HS-27A (cell line): ENCODE measurements at places on chromosomes 1 and 21.

DNA sequence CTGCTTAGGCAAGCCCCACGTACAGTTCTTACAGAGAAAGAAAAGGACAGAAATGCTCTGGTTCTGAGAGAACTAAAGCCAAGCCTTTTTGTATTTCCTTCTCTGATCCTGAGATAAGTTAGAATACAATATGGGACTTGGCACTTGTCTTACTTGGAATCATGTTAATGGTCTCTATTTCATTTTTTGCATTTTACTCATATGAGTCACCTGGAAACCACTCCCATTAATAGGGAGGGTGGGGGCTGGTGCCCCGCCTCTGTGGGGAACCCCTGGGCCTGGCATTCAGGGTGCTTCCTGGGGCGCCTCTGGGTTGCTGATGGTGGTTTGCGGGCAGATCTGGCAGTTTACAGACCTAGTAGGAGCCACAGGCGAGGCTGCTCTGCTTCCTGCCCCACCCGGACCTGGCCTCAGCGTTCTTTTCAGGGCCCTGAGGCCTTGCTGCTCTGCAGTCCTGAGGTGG, 26.7 kb downstream of the TSPAN2 start:
- DNase-seq: peak; percentile 93

DNA sequence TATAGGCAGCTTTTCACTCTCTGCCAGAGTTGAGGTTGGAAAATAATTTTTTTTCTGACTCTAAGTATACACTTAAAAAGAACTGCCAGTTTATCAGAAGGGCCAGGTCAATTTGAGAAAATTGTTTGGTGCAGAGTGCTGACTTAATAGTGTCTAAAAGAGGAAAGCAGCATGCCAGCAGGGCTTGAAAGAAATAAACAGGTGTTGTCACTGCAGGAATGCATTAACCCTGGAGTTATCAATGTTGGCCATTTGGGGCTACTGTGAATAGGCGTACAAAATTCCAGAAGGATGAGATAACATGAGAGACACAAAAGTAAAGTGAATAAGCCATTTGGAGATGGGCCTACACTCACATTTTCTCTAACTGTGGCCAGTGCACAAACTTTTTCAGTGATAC, 220.6 kb upstream of the PLD5 start:
- DNase-seq: no peak

DNA sequence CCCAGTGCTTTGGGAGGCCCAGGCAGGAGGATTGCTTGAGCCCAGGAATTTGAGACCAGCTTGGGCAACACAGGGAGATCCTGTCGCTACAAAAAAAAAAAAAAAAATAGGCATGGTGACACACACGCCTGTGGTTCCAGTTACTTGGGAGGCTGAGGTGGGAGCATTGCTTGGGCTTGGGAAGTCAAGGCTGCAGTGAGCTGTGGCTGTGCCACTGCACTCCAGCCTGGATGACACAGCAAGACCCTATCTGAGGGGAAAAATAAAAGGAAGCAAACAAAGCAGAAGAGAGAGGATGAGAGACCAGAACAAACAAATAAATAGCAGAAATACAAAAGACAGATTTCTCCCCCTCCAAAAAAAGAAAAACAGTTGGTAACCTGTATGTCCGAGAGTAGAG, 34.0 kb downstream of the MTF2 start:
- DNase-seq: no peak

DNA sequence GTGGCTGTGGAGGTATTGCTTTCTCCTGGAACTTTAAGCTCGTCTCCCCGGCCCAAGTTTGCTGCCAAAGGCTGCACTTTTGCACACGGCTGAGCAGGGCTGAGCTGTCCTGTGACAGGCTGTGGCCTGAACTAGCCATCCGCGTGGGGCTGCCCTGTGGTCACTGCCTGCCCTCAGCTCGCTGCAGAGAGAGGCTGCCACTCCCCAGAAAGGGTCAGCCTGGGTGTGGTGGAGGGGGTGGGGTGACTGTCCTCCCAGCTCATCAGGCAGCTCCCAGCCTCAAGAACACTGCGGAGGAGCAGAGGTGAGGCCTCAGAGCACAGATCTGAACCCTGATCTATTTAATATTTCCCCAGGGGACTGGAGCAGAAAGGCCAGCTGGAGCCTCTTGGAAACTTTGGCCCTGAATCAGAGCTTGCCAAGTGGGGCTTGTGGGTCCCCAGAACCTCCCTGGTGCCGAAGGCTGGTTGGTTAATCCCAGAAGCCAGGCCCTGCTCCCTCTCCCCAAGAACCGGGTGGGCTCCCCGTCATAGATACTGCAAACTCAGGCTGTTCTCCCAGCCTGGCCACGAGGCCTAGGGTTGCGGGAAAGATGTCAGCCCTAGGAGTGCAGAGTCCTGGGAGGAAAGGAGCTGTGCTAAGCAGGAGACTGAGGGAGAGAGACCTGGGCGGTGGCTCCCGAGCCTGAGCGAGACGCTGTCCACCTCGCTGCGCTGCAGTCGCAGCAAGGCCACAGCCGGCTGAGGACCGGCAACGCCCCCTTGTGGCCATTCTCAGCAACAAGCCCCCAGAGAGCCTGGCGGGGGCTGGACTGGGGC, 125.1 kb upstream of the IPO9 start:
- no peak for DNase-seq

GRCh38 chr1:34645919-34646318, 108.9 kb upstream of the GJB5 start:
- no peak for DNase-seq

- DNase-seq: no peak
Measured at GRCh38 chr21:46388206-46388880, 64.4 kb downstream of the PCNT start.

DNA sequence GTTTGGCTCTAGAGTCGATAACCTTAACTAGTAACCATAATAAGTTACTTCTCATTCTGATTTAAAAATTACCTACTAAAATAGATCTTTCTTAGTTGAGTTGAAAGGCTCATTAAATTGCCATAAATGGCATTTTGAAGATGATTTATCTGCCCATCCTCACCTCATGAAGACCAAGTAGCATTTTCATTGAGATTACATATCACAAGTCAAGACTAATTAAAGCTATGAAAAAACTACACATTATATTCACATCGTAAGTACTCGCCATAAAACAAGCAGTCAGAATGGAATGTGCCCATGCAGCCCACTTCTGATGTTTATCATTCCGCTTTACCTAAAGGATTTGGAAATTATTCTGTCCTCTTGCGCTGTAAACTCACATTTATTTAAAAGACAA, 212.0 kb downstream of the COL11A1 start:
- no peak for DNase-seq
